ENCODE measurements at places on chromosomes 1 and 21.

- peak; percentile 13 for DNase-seq
Measured at GRCh38 chr1:221439747-221440501, 302.0 kb downstream of the DUSP10 start.

GRCh38 chr1:109924316-109924715 is 13.7 kb downstream of the CSF1 start:
- no peak for DNase-seq

GRCh38 chr1:245512980-245513578 is 358.3 kb downstream of the KIF26B start:
- no peak for DNase-seq

DNA sequence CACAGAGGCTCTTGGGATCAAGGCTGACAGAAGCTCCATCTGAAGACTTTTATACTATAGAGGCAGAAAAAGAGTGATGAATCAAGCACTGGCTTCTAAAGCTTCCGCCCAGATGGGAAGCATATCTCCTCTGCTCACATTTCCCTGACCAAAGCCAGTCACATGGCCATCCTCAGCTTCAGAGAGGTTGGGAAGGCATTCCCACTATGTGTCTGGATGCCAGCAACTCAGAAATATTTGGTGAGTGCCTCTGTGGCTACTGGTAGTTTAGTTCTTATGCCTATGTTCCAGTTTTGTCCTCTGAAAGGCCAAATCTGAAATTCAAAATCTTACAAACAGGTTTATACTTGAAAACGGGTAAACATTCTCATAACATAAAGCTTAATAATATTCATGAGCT is 9.9 kb upstream of the DISC1 start:
- DNase-seq = no peak

- no peak for DNase-seq
Measured at GRCh38 chr1:232239998-232240397, 389.9 kb downstream of the SIPA1L2 start.

GRCh38 chr1:116826818-116827606 is 72.8 kb downstream of the CD2 start:
- DNase-seq = peak; percentile 55

All from activated T-cell treated with anti-CD3 and anti-CD28 coated beads for 48 hours (primary cell).